ENCODE measurements at places on chromosomes 12 and 14.

GRCh38 chr12:77130193-77130592 is 64.8 kb upstream of the E2F7 start:
- no peak for DNase-seq

DNA sequence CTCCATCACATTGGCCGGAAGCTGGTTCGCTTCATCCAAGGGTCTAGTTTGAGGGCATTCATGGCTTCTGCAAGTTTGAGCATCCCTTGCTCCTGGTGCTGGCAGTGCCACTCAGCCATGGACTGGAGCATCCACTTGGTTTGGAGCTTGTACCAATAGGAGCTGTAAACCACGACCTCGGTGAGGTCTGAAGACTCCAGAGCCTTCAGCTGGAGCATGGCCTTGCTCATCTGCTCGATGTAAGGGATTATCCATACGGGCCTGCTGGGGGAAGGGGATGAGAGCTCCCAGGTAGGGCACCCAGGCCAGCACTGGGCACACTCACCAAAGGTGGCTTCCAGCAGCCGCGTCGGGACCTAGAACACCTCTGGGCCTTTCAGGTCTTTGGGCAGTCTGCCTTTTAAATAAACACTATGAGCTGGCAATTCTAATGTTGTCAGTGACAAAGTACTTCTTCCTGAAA is 13.5 kb downstream of the FOS start:
- DNase-seq: no peak

DNA sequence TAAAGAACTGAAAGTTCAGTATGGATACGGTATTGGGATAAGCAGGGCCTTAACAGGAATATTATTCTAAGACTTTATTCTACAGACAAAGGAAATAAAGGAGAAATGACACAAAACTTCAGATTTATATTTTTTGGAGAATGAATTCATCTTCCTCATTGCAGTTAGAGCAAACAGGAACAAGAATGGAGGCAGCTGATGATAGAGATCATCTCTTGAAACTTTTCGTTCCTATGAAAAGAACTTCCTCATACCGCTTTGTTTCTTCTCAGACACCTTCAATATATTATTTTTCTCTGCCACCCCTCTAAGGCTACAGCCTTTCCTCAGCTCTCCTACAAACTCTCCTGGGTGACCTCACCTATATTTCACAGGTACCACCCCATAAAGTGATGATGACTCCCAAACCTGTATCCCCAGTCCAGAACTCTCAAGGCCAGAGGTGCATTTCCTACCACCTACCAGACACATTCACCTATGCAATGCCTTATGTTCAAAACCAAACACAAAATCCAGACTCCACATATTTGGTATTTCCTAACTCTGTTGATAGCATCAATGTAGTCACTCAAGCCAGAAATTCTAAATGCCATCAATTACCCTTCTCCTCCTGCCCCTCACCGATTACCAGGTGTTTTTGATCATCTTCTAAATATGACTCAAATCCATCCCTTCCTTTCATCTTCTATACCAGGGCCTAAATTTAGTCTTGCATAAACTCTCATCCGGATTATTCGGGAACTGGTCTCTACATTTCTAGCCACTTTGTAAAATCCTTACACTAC is 7.4 kb downstream of the MAP4K5 start:
- DNase-seq: no peak

DNA sequence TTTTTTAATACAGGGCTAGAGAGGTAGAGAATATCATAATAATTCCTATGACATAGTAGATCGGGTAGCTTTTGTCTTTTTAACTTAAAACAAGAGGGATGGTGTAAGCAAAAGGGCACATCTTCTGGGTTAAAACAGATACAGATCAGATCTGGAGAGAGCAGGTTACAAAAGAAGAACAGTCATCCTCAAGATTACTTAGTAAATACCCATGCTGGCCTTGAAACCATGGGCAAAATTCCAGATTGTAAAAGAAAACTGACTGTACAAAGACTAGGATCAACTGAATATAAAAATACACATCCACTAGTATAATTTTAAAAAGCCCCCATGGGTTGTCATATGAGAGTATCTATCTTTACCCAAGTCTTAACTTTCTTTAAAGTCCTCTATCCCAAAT is 76.7 kb downstream of the MED13L start:
- no peak for DNase-seq

GRCh38 chr12:15842108-15842507 is 40.1 kb upstream of the STRAP start:
- DNase-seq: no peak

DNA sequence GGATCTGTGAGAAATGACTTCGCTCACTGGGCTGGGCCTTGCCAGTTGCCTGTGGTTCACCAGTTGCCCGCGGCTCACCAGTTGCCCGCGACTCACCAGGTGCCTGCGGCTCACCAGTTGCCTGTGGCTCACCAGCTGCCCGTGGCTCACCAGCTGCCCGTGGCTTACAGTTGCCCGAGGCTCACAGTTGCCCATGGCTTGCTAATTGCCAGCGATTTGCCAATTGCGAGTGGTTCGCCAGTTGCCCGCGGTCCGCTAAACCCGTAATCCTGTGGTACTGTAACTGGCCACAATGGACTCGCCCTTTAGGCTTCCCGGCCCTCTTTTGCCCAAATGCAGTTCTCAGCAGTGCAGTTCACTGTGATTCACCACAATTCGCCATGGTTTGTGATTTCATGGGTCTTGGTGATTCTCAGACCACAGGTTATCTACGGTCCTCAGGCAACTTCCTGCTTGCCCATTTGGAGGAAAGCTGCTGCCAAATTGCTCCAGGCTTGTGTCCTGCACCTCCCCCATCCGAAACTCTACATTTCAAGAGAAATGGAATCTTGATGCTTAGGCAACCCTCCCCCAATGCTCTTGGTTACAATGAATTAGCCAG is 15.0 kb upstream of the MEG3 start:
- DNase-seq: no peak

GRCh38 chr12:121439715-121440114 is 39.8 kb downstream of the RNF34 start:
- DNase-seq: no peak

DNA sequence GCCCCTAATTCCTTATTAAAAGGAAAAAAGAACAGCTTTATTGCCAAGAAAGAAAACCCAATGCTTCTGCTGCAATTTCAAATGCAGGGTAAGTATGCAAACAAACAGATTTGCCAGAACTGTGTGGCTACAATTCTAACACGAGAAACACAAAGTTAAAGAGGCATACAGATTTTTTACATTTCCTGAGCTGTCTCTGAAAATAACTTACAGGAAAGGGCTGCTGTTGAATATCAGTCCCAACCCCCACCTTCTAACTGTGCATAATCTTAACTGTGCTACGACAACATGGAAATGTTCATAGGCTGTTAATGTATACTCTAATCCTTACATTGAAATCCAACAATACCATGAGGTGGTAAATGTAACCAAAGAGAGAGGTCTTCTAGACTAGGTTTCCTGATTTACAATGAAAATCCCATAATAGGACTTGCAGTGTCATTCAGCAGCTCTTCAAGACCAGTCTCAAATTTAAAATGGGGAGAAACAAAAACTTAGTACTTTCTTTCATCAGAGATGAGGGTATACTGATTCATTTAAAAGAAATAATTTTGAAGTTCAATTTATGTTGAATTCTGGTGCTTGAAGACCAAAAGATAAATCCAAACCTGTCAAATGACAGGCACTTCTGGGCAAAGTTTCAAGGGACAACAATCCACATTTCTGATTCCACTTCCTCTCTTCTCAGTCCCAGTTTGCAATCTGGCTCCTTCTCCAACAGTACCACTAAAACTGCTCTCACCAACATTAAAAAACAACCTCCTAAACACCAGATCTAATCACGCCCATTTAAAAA is 14.4 kb downstream of the FGD6 start:
- DNase-seq: no peak

GRCh38 chr14:29608861-29609260 is 318.8 kb downstream of the PRKD1 start:
- no peak for DNase-seq

- no peak for DNase-seq
Observed at GRCh38 chr12:83261998-83262397, 575.3 kb downstream of the TMTC2 start.

- DNase-seq: no peak
Observed at GRCh38 chr12:52119398-52120254, 40.1 kb downstream of the SMIM41 start.

DNA sequence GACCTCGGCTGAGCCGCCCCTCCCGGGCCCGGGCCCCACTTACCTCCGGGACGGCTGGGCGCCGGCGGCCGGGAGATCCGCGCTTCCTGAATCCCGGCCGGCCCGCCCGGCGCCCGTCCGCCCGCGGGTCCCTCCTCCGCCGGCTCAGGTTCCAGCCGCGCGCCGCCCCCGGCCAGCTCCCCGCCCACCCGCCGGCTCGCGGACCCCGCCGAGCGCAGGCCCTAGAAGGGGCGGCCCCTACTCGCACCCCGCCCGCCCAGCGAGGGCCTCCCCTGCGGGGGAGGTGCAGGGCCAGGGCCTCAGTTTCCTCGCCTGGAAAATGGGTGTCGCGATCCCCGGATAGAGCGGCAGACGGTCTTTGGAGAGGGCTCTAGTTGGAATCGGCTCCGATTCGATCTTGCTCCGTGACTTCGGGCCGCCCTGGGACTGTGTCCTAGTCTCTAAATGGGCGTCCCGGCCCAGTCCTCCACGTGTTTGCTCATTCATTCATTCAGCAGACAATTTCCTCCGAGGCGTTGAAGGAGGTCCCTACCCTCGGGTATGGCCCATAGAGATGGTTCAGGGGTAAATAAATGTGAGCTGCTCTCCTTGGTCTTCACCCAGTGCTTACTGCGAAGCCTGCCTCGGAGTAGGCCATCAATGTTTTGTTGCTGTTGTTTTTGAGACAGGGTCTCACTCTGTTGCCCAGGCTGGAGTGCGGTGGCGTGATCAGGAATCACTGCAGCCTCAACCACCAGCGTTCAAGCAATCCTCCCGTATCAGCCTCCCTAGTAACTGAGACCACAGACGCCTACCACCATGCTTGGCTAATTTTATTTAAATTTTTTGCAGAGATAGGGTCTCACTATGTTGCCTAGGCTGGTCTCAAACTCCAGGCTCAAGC is at the start of gene TRPV4:
TRPV4 (minus strand) TSS at position 92 of the 883 bp plus-strand sequence. CDS start 18,602 bp downstream, outside the sequence.
- no peak for DNase-seq

- no peak for DNase-seq
Observed at GRCh38 chr14:61898568-61898967, 136.3 kb downstream of the SNAPC1 start.

- peak; percentile 38 for DNase-seq
Observed at GRCh38 chr14:76386944-76387782, 11.2 kb downstream of the ESRRB start.

- DNase-seq: no peak
Observed at GRCh38 chr12:113232089-113232839, 11.0 kb downstream of the TPCN1 start.

GRCh38 chr12:113097716-113098440 is 37.7 kb downstream of the RASAL1 start:
- peak; percentile 86 for DNase-seq

DNA sequence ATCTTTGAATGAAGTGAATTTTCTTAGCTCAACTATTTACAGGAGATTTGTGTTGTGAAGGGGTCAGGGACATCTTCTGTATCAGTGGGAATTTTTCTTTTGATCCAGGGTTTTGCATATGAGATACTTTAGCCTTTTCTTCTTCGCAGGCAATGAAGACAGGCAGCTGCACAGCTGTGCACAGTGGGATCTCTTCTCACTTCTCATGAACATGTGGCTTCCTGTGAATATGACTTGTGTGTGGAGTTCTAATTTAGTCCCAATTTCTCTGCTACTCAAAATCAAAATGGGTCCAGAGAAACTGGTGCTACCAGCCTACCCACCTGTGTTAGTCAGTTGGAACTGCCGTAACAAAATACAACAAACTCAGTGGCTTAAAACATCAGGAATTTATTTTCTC is 37.8 kb downstream of the ARF6 start:
- DNase-seq: no peak

DNA sequence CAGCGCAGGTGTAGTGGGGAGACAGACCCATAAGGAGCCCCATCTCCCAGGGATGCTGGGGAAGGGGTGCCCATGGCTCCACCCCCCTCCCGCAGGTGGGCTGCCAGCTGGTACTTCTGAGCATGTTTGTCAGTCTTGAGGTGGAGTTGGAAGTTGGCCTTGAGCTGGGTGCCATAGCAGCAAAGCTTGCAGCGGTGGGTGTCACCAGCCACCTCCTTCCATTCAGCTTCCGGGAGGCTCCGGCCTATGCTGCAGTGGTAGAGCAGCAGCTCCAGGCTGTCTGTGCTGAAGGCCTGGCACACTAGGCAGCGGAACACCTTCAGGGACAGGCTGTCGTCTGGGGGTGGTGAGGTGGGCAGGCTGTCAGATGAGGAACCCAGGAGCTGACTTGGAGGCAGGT is 18.9 kb downstream of the ZFHX2 start:
- no peak for DNase-seq

DNA sequence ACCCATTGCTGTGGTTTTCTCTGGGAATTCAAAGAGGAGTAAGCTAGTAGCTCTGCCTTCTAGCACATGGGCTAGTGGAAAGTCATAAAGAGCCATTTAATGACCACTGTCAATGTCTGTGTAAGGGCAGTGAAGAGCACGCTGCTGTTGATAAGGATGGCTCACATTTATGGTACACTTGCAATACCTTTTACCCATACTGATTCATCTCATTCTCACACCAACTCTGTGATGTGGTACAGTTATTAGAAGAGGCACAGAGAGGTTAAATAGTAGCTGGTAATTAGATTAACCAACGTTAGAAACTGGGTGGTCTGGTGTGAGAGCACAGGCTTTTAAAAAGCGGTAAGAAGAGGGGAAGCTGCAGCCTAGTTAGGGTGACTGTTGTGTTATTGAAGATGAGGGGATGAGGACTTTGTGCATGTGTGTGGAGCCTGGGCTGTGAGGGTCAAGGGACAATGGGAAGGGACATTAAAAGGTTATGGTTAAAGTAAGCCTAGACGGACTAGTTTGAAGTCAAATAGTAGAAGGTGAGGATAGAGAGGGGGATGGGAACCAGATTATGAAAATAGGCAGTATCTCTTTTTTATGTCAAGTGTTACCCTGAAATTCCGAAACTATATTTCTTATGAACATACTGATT is 25.2 kb downstream of the RASSF3 start:
- no peak for DNase-seq

- no peak for DNase-seq
Observed at GRCh38 chr14:70254476-70254961, 65.8 kb upstream of the SLC8A3 start.

DNA sequence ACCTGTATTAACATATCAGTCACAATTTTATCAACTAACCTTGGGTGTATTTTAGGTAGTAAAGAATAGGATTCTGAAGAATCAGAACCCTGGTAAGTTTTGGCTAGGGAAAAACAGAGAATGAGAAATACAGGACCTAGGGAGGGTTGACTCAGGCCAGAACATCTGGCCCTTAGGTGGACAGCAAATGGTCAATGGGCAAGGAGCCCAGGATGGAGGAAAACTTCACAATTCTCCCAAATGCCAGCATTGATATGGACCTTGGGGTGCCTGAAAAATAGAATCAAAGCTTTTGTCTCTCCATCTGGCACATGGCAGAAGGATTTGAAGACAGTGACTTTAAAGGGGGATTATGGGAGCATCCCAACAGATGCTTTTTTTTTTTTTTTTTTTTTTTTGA is 32.7 kb upstream of the PRPF39 start:
- no peak for DNase-seq

DNA sequence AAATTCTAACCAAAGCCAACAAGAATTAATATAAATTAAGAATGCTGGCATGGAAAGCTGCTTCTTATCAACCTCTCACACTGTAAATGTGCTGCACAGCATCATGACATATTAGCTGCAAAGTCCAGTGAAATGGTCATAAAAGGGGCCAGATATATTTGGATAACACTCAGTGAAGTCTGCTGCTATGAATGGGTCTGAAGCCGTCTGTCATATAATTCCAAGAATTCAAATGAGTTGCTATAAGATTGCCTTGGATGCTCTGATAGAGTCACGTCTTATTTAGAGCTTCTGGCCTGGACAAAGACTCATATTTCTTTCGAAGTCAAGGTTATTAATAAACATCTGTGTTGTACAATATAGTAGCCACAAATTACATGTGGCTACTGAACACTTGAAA is 54.3 kb upstream of the OVCH1 start:
- DNase-seq: no peak

All from hippocampal formation (tissue), 2 donors.